Esophagus muscularis mucosa (tissue), 4 donors: ENCODE measurements at places on chromosomes 12 and 14. TPM values are rescaled to one million over a fixed set of nuclear protein-coding genes. Genes with fewer than 3 reads are reported as not detected.

CDH24 gene
- total RNA-seq, result 3.3 TPM

DNA sequence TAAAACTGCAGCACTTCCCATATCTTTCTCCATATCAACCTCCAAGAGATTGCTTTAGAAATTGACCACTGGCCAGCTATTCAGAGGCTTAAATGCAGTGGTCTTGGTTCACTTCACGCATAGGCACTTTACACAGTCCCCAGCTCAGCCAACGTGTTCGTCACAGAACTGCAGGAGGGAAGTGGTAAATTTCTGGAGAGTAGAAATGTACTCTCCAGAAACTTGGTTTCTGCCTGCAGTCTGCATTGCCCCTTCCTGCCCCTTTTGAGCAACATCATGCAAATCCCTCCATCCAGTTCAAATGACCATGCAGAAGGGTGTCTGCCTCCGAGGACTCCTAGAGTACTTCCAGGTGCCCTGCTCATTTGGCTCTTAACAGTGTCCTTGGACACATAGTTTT, 42.7 kb upstream of the NEDD1 start:
- no peaks in the 10 kb centered on the region for H3K4me1 ChIP-seq
- H3K27me3 ChIP-seq, result no peaks in the 10 kb centered on the region
- H3K4me3 ChIP-seq, result no peak overlapping the region
- no peak for DNase-seq
- H3K36me3 ChIP-seq, result no peaks in the 10 kb centered on the region
- no peak overlapping the region for H3K27ac ChIP-seq

DNA sequence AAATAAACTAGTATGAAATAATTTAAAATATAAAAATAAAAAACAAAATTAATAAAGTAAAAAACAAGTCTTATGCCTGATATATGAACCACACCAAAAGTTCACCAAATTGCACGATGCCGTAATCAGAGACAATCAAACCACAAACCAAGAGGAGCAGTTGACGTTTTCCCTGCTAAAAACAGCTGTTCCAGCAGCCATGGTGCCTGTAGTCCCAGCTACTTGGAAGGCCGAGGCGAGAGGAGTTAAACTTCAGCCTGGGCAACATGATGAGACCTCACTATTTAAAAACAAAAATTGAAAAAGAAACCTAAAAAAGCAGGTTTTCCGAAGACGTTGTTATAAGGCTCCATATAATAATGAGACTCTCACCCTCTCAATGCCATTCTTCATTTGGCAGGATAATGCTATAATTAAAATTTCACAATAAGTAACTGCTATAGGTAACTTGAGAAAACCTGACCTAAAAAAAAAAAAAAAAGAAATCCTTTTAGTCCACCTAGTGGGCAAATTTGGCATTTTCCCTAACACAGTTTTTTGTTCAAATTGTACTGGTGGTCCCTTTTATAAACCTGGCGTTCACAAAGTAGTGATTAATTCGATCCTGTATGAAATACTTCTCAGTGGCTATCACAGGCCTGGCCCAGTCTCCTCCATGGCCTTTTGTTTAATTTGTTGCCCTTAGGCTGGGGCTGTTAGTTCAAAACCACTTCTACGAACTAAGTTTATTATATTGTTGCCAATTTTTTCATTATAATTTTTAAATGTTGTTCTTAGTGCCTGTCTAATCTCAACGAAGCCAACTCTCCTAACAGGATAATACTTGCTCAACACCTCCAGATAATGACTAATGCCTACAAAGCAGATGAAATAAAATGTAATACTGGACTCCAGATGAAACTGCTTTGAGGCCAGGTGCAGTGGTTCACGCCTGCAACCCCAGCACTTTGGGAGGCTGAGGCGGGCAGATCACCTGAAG, 62.1 kb downstream of the TNFAIP2 start:
- no peaks in the 10 kb centered on the region for H3K27me3 ChIP-seq
- no peak for DNase-seq
- no peak overlapping the region for H3K4me3 ChIP-seq
- H3K27ac ChIP-seq, result no peak overlapping the region
- no peaks in the 10 kb centered on the region for H3K36me3 ChIP-seq

DNA sequence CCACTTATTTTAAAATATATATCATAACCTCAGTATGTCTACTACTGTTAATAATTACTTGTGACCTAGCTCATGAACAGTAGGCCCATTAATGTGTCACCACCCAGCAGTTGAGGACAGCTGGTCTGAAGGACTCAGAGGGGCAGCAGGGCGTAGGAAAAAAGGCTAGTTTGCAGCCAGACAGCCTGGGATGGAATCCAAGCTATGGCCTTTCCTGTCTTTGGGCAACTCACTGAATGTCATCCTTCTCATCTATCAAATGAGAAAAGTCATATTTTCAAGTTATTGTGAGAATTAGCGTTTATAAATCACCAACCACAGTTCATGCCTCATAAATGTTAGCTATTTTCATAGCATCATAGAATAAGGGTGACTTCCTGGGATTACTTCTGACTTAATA, 12.3 kb downstream of the DENND5B start:
- H3K27ac ChIP-seq, result no peak overlapping the region
- no peaks in the 10 kb centered on the region for H3K36me3 ChIP-seq
- no peaks in the 10 kb centered on the region for H3K27me3 ChIP-seq
- no peak overlapping the region for H3K4me3 ChIP-seq
- peaks cover 32% of the 10 kb centered on the region for H3K4me1 ChIP-seq

GRCh38 chr12:9039397-9039977, 50.1 kb downstream of the KLRG1 start:
- DNase-seq, result no peak
- H3K4me3 ChIP-seq, result no peak overlapping the region
- no peaks in the 10 kb centered on the region for H3K4me1 ChIP-seq
- no peaks in the 10 kb centered on the region for H3K27me3 ChIP-seq
- no peak overlapping the region for H3K27ac ChIP-seq

DNA sequence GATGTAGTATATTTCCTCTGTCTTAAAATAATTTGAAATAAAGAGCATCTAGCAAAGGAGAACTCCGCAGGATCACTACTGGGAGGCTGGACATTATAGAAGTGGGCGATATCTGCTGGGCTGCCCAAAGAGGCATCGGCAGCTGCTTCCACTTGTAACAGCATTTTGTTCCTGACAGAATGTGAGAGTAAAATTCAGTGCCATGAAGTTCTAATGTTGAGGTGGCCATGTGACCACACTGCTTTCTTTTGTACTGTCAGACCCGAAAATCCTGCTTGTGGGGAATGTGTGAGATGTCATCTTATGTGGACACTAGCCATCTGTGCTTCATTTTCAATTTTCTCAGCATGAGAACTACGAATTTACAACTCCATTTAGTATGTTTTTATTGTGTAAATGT, 151.9 kb downstream of the ACSS3 start:
- H3K27me3 ChIP-seq, result no peaks in the 10 kb centered on the region
- H3K27ac ChIP-seq, result no peak overlapping the region
- no peak for DNase-seq
